Stimulated activated CD8-positive, alpha-beta memory T cell treated with anti-CD3 and anti-CD28 coated beads, Interleukin-4, amount 100 ng/mL, for 4 hours (primary cell): ENCODE measurements at places on chromosomes 6 and 20.
A peak's percentile ranks its signal among the peaks of the same experiment; 100 is the strongest.

DNA sequence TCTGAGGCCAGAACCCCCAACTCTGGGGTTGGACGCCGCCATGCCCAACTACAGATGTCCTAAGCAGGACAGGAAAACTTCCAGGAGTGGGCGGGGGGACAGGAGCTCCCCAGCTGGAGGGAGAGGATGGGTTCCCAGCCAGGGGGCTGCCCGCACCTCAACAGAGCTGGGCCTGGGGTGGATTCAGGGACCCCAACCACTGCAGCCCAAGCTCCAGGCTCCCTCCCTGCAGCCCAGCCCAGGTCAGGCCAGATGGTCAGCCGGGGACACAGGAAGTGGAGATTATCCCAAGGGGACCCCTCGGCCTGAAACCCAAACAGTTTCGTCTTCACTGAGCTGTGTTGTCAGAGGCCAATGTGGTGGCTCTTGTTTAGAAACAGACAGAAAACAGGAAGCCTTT is 9.4 kb downstream of the LAMA5 start:
- DNase-seq = no peak

DNA sequence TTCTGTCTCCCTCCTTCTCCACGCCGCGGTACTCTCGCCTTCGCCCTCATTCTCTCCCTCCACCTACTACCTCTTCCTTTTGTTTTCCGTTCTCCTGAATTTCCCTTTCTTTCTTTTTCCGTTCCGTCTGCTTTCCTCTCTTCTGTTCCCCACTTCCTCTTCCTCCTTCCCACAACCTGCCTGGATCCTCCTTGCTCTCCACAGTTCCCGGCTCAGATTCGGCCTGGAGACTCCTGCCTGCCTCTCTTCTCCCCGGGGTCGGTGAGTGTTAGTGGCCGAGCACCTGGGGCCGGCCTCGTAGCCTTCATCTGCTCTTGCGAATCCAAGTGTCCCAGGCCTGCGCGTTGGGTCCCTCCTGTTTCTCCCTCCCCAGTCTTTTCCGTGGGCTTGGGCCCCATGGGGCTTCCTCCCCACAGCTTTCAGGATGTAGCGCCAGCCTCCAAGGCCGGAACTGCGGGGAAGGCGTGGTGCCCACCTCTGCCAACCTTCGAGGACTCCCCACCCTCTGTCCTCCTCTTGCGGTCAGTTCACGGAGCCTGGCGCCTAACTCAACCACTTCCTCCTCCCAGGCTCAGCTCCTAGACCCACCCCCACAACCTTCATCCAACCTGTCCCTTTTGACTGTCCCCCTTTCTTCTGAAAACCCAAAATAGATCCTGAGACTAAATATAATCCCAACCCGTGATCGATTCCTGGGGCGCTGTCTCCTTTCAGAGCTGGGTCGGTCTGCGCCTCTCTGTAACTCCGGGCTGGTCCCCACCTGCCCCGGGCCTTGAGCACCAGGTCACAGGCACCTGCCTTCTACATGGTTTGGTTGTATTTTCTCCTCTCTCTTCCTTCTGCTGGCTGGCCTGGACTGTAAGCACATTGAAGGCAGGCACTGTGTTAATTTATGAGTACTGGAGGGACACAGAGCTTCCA is 6.8 kb downstream of the NRN1 start:
- no peak for DNase-seq

- DNase-seq = no peak
Observed at GRCh38 chr6:166400181-166400580, 17.4 kb upstream of the MPC1 start.

GRCh38 chr6:130742131-130742681 is 85.0 kb upstream of the SMLR1 start:
- DNase-seq = no peak

GRCh38 chr20:25223765-25224720 is 23.8 kb upstream of the PYGB start:
- DNase-seq = no peak

DNA sequence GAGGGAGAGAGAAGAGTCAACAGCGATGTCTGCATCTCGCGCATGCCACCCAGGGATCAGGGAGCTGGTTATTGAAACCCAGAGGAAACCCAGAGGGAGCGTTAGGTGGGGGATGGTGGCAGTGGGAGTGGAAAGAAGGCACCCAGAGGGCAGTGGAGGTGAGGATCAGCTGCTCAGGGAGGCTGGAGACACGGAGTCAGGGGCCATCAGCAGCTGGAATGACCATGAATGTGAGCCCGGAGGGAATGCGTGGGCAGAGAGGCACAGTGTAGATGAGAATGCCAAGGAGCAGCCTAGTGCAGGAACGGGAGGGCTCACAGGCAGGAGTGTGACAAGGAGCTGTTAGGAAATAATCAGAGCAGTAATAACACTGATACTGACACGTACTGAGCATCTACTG is 36.2 kb downstream of the RSPO4 start:
- no peak for DNase-seq

DNA sequence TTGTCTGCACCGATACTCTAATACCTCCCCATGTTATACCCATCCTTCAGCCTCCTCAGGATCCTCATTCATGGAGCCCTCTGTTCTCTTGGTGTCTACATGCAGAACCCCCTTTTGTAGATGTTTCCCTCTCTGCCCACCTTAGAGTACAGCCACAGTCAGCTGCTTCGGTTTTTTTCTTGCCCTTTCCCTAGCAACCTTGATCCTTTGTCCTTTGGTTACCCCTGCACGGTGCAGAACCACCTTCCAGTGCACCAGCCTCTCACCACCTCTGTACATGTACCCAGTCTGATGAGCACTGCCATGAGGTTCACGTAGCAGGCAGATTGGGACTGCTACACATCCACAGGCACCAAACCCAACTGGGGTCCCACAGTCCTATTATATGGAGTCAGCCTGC is 7.3 kb downstream of the VPS16 start:
- DNase-seq = no peak

DNA sequence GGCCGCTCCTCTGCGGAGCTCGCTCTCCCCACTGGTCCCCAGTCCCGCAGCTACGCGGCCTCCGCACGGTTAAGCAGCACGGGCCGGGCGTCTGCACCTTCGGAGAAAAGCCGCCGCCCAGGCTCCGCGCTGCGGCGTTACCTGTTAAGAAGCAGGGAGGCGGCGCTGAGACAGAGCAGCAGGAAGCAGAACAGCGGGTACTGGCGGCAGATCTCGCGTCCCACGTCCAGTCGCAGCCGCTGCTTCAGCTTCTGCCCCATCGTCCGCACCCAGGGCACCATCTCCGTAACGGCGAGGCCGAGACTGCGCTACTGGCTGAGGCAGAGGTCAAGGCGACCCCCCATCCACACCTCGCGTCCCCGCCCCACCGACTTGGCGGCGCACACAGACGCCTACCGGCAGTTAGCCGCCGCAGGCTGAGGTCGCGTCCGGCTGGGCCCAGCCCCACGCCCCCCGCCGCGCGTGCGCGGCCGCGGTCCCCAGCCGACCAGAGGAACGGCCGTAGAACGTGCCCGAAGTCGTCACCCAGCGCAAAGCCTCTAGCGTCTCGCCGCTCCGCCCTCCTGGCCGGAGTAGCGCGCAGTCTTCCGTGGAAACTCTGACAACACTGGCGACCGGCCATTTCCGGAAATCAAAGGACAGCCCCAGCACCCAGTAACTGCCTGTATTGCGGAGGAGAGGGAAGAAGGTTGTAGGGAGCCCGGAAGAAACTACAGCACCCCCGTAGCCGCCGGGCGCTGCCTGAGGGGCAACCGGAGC is at the start of gene SNX14:
Gene SNX14 (minus strand): TSS at position 421 of the 759 bp plus-strand sequence. CDS start 140 bp downstream, at position 281.
- peak; percentile 46 for DNase-seq

- no peak for DNase-seq
Observed at GRCh38 chr6:168212362-168212761, 107.2 kb downstream of the DACT2 start.

DNA sequence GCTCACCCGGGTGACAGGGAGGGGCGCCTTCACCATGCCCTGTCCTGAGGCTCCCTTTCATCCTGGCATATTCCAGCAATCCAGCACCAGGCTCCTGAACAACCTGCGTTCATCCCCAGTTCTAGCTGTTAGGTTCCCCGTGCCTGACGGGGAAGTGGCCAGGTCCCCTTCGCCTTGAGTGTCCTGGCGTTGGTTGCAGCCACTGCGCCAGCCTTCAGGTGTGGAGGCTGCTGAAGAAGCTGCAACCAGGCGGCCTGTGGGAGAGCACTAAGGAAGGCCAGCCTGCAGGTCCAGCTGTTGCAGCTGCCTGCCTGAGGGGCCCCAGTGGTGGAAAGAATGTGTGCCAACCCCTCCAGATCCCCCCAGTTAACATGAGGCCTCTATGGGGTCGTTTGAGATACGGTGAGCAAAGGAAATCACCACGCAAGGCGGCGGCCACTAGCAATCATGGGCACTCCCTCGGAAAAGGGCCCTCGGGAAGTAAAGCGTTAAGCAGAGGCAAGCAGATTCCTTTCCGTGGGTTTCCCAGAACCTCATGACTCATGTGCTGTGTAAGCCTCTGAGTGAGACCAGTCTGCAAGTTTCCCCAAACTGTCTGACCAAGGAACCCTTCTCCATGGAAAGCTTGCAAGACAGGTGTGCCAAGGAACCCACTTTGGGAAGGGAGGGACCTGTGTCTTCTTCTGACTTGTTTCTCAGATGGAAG is 320.8 kb downstream of the TAF4 start:
- no peak for DNase-seq

- DNase-seq = no peak
Observed at GRCh38 chr6:17015144-17015543, 86.7 kb upstream of the STMND1 start.

- DNase-seq = no peak
Observed at GRCh38 chr6:34301408-34301807, 52.6 kb upstream of the SMIM29 start.

DNA sequence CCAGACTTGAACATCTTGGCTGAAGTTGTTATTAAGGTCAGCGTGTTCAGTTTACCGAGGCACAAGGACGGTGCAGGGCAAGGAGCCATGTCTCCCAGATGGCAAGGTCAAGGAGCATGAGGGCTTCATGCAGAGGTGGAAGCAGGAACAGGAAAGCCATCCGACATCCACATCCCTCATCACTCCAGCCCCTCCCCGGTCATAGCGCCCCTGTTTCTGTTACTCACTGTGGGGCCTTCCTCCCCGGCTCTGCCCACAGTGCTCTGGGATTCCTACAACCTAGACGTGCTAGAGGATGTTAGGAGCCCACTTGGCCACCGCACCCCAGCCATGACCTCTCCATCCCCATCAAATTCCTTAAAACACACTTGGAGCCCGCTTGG is 146.7 kb downstream of the TTLL2 start:
- no peak for DNase-seq

GRCh38 chr6:163228041-163228440 is 186.5 kb upstream of the QKI start:
- DNase-seq = no peak

DNA sequence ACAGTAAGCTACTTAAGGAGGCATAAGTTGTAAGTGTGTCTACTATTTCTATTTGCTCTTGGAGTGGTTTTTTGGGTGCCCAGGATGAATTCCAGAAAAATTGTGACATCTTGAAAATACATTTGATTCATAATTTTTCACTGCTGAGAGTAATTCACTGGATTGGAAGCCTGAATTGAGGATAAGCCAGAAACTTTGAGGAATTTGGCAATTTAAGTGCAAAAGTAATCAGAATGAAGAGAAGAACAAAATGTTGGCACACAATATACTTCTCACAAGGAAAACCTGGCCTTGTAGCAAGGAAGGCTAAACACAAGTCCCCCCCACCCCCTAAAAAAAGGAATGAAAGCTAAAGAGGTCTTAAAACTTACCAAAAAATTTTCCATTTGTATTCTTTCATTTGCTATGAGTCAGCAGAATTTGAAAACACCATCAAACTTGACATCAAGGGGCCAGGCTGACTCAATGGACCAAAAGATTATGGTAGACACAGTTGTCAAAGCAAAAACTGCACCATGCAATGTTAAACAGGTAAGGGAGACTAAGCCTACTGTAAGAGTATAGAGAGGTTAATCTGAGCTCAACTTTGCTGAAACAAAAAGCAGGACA is 840.0 kb downstream of the FRK start:
- no peak for DNase-seq

DNA sequence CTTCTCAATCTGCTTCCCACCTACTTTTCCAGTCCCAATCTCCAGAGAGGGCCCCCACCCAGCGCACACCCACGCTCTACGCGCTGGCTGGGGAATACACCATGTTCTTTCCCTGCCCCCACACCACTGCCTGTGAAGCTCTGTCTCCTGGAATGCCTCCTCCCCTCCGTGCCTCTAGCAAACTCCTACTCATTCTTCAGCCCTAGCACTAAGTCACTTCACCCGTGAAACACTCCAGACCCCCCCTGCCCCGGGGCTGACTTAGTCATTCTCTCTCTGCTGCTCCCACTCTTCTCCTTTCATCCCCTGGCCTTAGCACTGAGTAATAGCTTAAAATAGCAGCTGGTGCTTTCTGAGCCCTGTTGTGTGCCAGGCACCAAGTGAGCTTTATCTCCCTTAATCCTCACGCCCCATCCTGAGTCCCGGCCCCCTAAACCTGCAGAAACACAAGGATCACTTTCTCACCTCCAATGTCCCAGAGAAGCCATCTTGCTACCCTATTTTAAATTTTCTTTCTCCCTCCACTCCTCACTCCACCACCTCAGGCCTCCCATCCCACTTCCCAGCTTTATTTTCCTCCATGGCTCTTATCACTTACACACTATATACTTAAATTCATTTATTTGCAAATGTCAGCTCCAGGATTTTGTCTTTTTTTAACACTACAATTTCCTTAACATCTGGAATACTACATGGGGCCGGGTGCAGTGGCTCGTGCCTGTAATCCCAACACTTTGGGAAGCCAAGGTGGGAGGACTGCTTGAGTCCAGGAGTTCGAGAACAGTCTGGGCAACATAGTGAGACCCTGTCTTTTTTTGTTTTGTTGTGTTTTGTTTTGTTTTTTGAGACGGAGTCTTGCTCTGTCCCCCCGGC is 6.3 kb upstream of the PARD6B start:
- peak; percentile 28 for DNase-seq

GRCh38 chr20:47334022-47334551 is 22.4 kb downstream of the ZMYND8 start:
- DNase-seq = no peak

- DNase-seq = no peak
Observed at GRCh38 chr6:111015389-111016124, 33.7 kb downstream of the RPF2 start.

GRCh38 chr20:14764511-14765369 is 427.3 kb upstream of the FLRT3 start:
- no peak for DNase-seq

DNA sequence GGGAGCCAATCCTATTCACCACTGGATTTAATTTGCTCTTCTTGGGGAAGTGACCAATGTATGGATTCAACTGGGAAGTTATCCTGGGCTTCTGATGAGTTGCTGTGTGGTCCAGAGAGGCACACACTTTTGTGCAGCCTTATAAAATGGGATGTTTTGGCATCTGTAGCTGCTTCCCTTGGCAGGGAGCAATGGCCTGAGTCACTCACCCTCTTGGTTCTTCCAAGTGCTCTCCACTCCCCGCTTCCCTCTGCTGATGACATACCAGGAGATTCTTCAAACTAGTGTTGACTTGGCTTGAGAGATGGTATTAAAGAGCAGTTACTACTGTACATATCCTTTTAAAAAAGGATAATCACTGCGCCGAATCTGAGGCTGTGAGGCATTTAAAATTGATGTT is 105.8 kb downstream of the JARID2 start:
- DNase-seq = no peak
